ENCODE measurements at places on chromosomes 12 and 14.

- DNase-seq: no peak
Measured at GRCh38 chr14:61484826-61485584, 163.6 kb downstream of the PRKCH start.

- DNase-seq: no peak
Measured at GRCh38 chr14:58763210-58763609, 125.4 kb downstream of the DACT1 start.

DNA sequence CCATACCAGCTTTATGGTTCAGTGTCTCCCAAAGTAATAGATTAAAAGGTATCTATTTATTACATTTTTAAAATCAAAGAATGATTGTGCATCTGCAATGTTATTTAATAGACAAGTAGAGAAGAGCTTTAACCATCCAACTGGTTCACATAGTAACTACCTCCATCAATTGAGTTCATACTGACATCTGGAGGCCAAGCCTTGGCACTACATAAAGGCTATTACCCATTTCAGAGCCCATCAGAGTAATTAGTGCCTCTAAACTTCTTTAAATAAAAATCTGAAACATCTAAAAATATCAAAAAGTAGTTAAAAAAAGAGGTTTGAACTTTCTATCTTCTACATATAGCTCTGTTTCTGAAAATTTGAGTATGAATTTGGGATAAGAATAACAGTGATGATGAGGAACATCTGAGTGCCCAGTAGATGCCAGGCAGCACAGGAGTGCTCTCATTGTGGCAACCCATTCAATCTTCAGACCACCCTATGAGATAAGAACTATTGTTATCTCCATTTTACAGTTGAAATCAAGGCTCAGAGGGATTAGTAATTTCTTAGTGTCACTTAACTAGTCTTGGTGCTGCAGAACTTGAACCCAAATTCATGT lies 132.9 kb upstream of the DAAM1 start:
- DNase-seq: peak; percentile 14

- no peak for DNase-seq
Measured at GRCh38 chr12:116613256-116613655, 54.1 kb downstream of the MAP1LC3B2 start.

DNA sequence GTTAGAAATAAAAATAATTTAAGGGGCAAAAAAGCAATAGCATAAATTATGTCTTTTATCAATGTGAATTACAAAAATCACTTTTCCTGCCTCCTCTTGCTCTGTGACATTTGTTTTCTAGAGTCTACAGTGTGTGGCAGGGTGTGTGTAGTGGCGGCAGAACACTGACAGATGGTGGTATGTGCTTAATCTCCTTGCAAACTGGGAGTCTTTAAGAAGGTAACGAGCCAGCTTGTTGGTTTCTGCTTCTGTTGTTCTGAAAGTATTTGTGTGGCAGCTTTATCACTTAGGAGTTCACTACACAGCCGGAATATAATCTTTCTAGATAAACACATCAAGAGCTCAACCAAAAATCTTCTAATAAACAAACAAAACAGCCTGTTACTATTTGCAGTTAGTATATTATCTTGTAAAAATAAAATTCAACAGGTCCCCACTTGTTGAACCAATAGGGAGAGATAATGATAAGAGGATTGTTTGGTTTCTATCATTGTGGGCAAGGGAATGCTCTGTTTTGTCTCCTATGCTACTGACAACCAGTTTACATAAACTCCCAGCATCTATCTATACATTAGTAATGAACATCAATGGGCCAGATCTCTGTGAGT lies 13.0 kb downstream of the CDKL1 start:
- DNase-seq: no peak

DNA sequence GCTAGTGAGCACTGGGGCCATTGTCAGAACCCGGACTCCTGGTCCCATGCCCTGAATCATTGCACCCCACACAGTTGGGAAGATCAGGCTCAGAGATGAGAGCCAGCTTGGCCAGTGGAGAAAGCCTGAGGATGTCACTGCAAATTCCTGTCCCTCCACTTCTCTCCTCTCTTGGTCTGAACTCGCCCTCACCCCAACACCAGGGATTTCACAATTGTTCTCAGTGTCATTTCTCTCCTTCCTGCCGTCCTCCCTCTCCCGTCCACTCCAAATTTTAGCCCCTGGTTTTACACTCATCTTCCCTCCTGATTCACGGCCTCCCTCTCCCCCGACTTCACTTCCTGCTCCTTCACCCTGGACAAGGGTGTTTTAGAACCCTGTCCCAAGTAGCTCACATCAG lies 11.1 kb downstream of the KRT75 start:
- no peak for DNase-seq

GRCh38 chr12:71312768-71313403 lies 126.7 kb upstream of the LGR5 start:
- DNase-seq: no peak

All from erythroblast (primary cell).